ENCODE measurements at places on chromosomes 1 and 21.
A peak's percentile ranks its signal among the peaks of the same experiment; 100 is the strongest.

- no peak for DNase-seq
Measured at GRCh38 chr1:180571832-180572636, 13.3 kb downstream of the OVAAL start.

DNA sequence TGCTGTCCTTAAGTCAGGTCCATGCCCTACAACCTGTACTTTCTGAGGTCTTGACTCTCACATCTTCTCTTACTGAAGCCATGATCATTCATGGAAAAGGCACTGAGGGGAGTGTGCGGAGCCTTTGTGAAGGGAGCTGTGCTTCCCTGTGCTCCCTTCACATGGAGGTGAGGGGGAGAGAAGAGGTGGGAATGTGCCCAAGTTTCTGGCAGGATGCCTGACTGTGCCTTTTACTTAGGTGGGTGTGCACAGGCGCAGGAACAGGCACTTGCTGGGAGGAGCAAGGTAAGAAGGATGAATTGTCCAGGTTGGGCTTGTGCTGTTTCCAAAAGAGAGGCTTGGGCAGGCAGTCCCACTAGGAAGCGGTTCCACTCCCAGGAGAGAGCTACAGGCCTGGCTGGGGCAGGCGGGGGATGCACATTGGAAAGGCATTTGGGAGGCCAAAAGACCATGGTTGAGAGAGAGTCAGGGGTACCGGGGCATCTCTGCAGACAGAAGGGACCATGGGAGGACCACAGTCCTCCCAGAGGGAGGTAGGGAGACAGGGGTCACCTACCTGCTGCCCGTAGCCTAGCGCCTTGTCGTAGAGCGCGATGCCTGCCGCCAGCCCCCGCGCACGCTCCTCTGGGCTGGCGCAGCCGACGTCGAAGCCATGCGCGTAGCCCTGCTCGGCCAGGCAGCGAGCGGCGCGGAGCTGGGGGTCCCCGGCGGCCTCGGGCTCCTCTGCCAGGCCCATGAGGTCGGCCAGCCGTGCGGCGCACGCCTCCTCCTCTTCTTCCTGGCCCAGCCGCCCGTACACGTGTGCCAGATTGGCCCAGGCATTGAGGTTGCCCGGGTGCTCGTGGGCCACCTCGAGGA lies 853 bp downstream of the TTC22 start:
- no peak for DNase-seq

GRCh38 chr1:201645956-201646355 lies 107.0 kb downstream of the NAV1 start:
- DNase-seq = no peak

- DNase-seq = no peak
Measured at GRCh38 chr21:41358193-41359166, 3.3 kb upstream of the MX2 start.

- DNase-seq = no peak
Measured at GRCh38 chr1:91582431-91582921, 81.8 kb downstream of the CDC7 start.

DNA sequence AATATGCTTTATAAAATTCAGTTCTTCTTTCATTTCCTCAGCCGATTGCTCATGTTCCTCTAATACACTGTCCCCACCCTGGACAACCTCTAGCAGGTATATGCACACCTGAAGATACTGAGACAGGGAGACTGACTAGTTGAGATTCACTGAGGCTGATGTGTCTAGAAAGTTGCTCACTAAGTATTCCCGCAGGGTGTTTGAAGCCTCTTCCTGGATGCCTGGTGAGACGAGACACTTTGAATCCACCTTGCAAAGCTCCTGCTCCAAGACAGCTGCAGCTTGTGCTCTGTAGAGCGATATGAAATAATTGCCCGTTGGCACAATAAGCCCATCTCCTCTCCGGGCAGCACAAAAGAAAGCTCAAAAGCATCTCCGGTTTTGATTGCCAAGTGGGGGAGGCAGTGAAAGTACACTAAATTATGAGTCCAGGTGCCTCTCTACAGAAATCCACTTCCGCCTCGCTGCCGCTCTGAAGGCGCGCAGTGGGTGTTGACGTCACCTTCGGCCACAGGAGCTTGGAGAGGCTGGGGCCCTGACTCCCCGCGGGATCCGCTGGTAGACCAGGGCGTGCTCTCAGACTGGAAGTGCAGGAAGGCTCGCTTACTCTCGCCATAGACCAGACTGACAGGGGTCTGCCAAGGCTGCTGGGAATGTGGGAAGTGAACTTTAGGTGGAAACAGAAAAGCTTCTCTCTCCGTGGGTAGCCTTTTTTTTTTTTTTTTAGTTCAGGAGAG lies 46.3 kb downstream of the GPA33 start:
- DNase-seq = peak; percentile 58

- DNase-seq = no peak
Measured at GRCh38 chr21:46619846-46620245, 15.0 kb upstream of the S100B start.

GRCh38 chr1:54643736-54644135 lies 2.1 kb downstream of the MROH7 start:
- DNase-seq = no peak

DNA sequence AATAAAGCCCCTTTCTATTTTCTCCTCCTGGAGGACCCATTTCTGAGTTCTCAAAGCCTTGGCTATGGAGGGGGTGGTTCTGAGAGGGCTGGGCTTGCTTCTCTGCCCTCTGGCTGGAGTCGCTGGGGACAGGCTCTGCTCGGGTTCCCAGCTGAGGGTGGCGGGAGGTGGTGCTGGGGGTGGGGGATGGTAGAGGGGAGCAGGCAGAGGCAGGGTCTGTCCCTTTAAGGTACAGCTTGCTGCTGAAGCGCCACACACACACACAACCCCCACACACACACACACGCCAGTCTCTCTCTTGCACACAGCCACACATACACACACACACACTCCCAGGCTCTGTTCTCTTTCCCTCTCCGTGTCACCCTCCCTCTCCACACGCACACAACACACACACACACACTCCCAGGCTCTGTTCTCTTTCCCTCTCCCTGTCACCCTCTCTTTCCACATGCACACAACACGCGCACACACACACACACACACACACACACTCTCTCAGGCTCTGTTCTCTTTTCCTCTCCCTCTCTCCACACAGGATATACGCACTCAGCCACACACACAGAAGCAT lies 69.8 kb upstream of the SSBP3 start:
- no peak for DNase-seq

DNA sequence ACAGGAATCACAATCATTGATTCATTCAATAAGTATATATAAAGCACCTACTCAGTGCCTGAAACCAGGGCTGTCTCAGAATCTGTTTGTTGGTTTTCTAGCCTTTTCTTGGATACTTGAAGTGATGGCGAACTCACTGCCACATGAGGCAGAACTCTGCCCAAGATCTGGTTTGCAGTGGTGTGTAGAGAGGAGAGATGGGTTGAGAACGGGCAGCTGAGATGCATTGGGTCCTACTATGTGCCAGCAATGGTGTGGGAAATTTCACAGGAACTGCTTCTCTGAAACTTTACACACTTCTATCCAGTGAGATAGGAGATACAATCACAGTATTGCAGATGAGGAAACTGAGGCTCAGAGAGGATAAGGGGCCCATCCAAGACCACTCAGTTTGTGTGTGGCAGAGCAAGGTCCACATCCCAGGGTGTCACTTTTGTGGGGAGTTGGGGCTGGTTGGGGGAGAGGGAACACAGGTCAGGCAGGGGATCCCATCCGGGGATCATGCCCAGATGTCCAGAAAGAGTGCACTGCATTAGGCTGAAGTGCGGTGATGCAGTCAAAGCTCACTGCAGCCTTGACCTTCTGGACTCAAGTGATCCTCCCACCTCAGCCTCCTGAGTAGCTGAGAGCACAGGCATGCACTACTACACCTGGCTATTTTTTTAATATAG lies 83.7 kb upstream of the IFFO2 start:
- DNase-seq = no peak

DNA sequence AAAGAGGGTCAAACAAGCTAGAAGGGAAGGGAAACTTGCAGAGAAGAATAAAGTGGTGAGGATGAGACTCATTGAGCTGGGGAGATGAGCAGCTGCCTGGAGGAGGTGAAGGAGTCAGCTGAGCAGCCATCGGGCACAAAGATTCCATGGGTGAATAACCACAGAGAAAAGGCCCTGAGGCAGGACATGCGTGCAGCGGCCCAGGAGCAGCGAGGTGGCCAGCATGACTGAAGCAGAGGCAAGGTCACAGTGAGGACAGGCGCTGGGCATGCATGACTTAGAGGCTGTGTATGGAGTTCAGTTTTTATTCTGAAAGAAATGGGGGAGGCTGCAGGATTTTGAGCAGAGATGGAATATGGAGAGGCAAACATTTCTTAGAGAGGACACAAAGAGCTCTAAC lies 24.9 kb downstream of the OLFML2B start:
- DNase-seq = no peak

DNA sequence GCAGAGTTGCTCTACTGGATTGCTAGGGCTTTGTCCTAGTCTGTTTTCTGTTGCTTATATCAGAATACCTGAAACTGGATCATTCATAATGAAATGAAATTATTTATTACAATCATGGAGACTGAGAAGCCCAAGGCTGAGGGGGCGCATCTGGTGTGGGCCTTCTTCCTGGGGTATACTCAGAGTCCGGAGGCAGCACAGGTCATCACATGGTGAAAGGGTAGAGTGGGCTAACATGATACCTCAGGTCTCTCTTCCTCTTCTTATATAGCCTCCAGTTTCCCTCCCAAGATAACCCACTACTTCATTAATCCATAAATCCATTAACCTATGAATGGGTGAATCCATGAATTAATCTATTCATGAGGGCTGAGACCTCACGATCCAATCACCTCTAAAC lies 667.6 kb upstream of the NCAM2 start:
- no peak for DNase-seq

- no peak for DNase-seq
Measured at GRCh38 chr1:28458237-28459228, 47.3 kb upstream of the RCC1 start.

GRCh38 chr21:45412909-45413611 lies 8.1 kb downstream of the COL18A1 start:
- DNase-seq = no peak

GRCh38 chr1:160204526-160205241 lies 500 bp upstream of the PEA15 start:
- no peak for DNase-seq

- no peak for DNase-seq
Measured at GRCh38 chr1:241459186-241459802, 60.3 kb downstream of the FH start.

- no peak for DNase-seq
Measured at GRCh38 chr21:17828223-17828622, 9.1 kb upstream of the C21orf91 start.

DNA sequence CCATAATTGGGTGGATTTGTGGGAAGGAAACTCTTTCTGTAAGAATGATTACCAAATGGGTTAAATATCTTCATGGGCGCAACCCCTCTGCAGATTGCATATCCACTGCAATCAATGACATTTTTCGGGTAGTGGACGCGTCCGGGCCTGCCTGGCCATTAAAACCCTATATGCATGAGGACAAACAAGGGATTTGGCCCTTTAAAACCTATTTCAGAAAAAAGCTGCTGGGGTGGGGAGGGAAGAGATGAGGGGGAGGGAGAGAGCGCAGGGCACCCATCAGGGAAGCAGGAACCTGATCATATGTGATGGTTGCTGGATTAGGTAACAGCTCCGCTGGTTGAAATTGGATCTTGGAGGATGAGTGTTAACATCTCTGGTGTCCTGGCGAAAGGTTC lies 228.8 kb downstream of the PBX1 start:
- DNase-seq = peak; percentile 43

DNA sequence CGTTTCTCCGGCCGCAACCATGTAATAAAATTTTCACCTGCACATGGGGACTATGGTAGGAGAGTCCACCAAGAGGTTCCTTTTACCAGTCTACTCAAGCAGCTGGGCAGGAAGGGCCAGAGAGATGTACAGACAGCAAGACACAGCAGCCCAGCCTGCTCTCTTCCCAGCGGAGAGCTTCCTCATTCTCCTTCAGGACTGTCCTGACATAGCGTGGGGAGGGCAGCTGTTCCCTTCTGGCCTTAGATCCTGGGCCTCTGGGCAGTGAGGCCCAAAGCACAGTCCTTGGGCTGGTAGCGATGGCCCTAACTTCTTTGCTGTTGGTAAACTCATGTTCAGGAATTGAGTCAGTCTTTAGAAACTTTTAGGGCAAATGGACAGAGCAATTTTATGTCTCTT lies 89.1 kb downstream of the BCAR3 start:
- no peak for DNase-seq

- no peak for DNase-seq
Measured at GRCh38 chr1:26913389-26913753, 404 bp downstream of the NR0B2 start.

- no peak for DNase-seq
Measured at GRCh38 chr1:77333501-77333900, 51.7 kb downstream of the AK5 start.

- DNase-seq = no peak
Measured at GRCh38 chr1:222813866-222814535, 838 bp upstream of the DISP1 start.

GRCh38 chr1:74824497-74825107 lies 91.7 kb downstream of the TYW3 start:
- no peak for DNase-seq

DNA sequence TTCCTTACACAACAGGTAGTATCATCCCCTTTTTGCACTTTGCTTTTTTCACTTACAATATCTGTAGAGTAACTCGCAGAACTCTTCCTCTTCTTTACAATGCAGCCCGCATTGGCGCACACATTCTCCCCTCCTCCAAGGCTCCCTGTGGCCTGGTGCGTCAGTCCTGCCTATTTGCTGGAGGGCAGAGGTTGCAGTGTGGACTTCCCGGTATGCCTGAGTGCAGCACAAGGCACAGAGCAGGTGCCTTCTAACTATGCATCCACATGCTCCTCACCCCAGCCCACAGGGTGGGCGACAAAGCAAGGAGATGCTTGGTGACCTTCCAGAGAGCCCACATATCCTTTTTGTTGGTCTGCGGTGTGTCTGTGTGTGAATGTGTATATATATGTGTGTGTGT lies 53.3 kb downstream of the ARHGEF11 start:
- DNase-seq = no peak

- DNase-seq = peak; percentile 66
Measured at GRCh38 chr1:40404670-40405462, 31.3 kb downstream of the SMAP2 start.

- DNase-seq = peak; percentile 35
Measured at GRCh38 chr1:88983791-88984559, 8.5 kb downstream of the KYAT3 start.

- peak; percentile 74 for DNase-seq
Measured at GRCh38 chr1:94335950-94336349, 82.2 kb upstream of the ABCD3 start.

GRCh38 chr21:34603002-34603709 lies 11.8 kb downstream of the RCAN1 start:
- DNase-seq = peak; percentile 56

DNA sequence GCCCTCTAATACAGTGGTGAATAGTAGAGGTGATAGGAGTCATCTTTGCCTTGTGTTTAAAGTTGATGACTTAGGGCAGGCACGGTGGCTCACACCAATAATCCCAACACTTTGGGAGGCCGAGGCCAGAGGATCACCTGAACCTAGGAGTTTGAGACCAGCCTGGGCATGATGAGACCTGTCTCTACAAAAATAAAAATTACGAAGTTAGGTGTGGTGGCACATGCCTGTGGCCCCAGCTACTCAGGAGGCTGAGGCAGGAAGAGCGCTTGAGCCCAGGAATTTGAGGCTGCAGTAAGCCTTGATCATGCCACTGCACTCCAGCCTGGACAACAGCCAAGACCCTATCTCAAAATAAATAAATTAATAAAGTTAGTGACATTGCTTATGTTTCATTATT lies 26.6 kb downstream of the CAPZA1 start:
- no peak for DNase-seq
